Activated CD4-positive, alpha-beta T cell treated with anti-CD3 and anti-CD28 coated beads, Interleukin-2, amount 50 U/mL, for 24 hours (primary cell): ENCODE measurements at places on chromosomes 13 and 19.

GRCh38 chr19:18478545-18479311, 40.8 kb upstream of the ISYNA1 start:
- peak; percentile 47 for DNase-seq

DNA sequence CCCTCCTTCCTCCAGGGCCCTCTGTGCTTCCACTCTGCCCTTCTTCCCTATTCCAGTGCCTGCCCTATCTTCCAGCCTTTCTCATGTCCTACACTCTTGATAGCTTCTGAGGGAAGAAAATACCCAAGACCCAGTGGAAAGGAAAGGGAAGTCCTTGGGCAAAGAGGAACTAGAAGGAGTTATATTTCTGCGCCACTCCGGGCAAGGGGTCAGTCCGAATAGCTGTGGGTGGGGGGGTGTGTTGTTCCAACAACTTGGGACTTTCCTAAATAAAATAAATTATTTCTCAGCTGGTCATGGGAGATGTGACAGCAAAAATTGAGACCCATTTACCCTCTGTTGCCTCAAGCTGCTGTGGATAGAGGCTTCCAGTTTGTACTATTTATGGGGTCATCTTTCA, 23.2 kb downstream of the CABP5 start:
- DNase-seq: no peak

GRCh38 chr13:47133011-47133445, 236.2 kb upstream of the HTR2A start:
- DNase-seq: no peak

- no peak for DNase-seq
These were observed 12.7 kb upstream of the SLC44A2 start for GRCh38 chr19:10612499-10613119.

DNA sequence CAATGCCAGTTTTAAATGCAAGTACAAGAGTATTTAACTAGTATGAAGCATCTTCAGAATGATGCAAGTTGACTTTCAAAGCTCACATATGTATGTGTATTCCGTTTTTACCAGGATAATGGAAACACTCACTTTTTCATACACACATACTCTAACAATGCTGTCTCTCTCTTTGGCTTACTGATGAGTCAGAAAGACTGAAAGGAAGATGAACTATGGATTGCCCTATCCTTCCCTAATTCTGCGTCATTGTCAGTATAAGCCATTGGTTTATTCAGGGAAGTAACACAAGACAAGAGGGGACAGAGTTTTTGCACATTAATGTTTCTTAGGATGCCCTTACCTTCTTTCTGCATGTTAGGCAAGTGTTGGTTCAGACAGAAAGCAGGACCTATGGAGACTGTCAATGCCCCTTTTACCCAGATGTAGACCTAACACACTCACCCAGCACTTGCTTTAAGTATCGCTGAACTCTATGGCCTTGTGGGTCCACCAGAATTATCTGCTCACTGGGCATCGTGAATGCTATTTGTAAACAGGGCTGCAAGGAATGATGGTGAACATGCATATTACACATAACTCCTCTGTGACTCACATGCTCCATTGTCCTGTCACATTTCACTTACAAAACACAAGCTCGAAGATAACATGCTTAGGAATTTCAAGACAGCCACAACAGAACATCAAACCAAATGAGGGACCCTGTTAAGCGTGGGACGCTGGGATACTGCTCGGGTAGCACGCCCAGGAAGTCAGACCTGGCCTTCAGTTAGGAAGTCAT, 10.0 kb upstream of the OXGR1 start:
- no peak for DNase-seq

DNA sequence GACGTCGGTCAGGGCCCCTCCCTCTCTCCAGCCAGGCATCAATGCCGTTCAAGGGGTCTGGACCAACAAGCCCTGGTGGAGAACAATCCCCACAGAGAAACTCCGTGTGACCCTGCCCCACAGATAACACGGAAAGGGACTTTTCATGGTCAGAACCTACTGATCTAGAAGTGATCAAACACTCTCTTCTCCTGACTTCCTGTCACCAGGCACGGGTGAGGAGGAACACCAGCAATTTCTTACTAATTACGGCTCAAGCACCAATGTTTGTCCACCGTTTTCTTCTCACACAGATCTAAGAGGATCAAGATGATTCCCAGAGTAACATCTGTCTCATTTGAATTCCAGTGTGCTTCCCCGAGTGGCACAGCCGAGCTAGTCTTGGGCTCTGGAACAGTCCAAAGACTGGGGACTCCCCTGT, 11.8 kb downstream of the RASA3 start:
- DNase-seq: no peak

- no peak for DNase-seq
These were observed 170.2 kb downstream of the DCLK1 start for GRCh38 chr13:35961002-35961401.
